ENCODE measurements at places on chromosomes 12 and 14. TPM values are rescaled to one million over a fixed set of nuclear protein-coding genes. Genes with fewer than 3 reads are reported as not detected.

GZMH gene
- polyA plus RNA-seq = not detected

GRCh38 chr12:124593851-124594401, 26.5 kb upstream of the NCOR2 start:
- H3K36me3 ChIP-seq = no peaks in the 10 kb centered on the region
- H3K4me3 ChIP-seq = no peak overlapping the region
- H3K27ac ChIP-seq = no peak overlapping the region
- no peaks in the 10 kb centered on the region for H3K4me1 ChIP-seq
- no peaks in the 10 kb centered on the region for H3K27me3 ChIP-seq

DNA sequence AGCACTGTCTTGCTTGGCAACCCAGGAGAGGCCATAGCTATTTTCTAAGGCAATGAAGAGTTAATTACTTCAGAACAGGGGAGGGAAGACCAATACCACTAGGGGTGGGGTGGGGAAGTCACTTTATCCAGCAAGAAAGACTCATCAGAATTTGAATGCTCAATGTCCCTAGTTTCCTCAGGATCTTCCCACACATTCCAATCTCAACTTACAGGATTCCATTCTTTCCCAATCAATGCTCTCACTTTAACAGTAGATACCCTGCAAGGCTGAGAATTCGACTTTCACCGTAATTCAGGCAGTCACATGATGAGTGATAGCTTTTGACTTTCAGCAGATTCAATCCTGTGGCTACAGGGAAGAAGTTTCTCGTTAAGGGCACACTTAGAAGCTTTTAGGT, 526.6 kb upstream of the SEL1L start:
- no peak overlapping the region for H3K4me3 ChIP-seq
- DNase-seq = no peak
- no peaks in the 10 kb centered on the region for H3K36me3 ChIP-seq
- no peak overlapping the region for H3K27ac ChIP-seq
- H3K27me3 ChIP-seq = no peaks in the 10 kb centered on the region
- H3K4me1 ChIP-seq = no peaks in the 10 kb centered on the region

GRCh38 chr12:48979602-48980388, 1.7 kb downstream of the WNT1 start:
- peaks cover 17% of the 10 kb centered on the region for H3K27me3 ChIP-seq
- peak overlapping the region; percentile 36 for H3K27ac ChIP-seq
- no peaks in the 10 kb centered on the region for H3K4me1 ChIP-seq
- peak; percentile 56 for DNase-seq
- no peaks in the 10 kb centered on the region for H3K36me3 ChIP-seq

FKBP11 gene
- polyA plus RNA-seq = 52.4 TPM

GRCh38 chr12:122895320-122895703, 612 bp downstream of the VPS37B start:
- H3K4me3 ChIP-seq = peak overlapping the region; percentile 96
- peaks cover 4% of the 10 kb centered on the region for H3K4me1 ChIP-seq
- peak; percentile 63 for DNase-seq
- peak overlapping the region; percentile 97 for H3K27ac ChIP-seq
- H3K27me3 ChIP-seq = no peaks in the 10 kb centered on the region

DNA sequence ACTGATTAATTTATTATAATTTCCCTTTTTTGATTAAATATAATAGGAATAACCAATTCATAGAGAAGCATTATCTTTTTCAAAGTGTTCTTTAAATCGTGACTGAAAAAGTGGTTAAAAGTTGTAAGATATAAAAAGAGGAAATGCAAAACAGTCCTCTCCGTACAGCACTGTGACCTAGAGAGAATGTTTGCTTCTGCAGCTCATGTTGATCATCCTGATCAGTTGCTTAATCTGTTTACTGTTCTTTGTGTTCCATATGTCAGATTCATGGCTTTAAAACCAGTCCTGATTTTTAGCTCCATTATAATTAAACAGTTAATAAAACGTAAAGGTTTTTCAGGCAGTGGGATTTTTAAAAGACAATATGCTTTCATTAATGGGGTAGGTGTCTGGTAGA, 4.7 kb downstream of the TTC8 start:
- H3K36me3 ChIP-seq = no peaks in the 10 kb centered on the region
- no peak overlapping the region for H3K27ac ChIP-seq
- no peaks in the 10 kb centered on the region for H3K27me3 ChIP-seq
- no peak overlapping the region for H3K4me3 ChIP-seq
- DNase-seq = no peak
- H3K4me1 ChIP-seq = no peaks in the 10 kb centered on the region

DNA sequence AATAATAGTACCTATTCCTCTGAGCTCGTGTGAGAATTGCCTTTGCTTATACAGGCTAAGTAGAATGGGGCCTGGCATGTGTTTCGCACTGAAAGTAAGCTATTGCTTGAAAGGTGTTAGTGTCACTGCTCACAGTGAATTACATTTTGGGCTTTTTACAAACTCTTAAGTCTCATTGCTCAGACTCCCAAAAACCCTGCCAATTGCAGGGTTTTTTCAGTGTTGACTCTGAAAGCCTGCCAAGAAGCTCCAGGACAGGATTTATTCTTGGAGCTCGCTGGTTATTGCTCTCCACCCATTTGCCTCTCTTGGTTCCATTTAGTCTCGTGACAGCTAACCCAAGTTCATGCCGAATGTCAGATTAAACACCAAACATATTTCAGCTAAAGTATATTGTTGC, 39.8 kb downstream of the NOPCHAP1 start:
- no peak overlapping the region for H3K4me3 ChIP-seq
- no peaks in the 10 kb centered on the region for H3K36me3 ChIP-seq
- no peaks in the 10 kb centered on the region for H3K4me1 ChIP-seq
- no peaks in the 10 kb centered on the region for H3K27me3 ChIP-seq

- peak within 1 kb of the TSS; percentile 92 for H3K27ac ChIP-seq
- no peaks in the 10 kb centered on the region for H3K36me3 ChIP-seq
- no peaks in the 10 kb centered on the region for H3K4me1 ChIP-seq
- H3K4me3 ChIP-seq = peak within 1 kb of the TSS; percentile 51
- no peaks in the 10 kb centered on the region for H3K27me3 ChIP-seq
These were observed at the start of gene LRRK2 for GRCh38 chr12:40224439-40225291. TSS of gene LRRK2 (plus strand) at chr12:40224997. CDS start at chr12:40225132, 135 bp downstream.

DNA sequence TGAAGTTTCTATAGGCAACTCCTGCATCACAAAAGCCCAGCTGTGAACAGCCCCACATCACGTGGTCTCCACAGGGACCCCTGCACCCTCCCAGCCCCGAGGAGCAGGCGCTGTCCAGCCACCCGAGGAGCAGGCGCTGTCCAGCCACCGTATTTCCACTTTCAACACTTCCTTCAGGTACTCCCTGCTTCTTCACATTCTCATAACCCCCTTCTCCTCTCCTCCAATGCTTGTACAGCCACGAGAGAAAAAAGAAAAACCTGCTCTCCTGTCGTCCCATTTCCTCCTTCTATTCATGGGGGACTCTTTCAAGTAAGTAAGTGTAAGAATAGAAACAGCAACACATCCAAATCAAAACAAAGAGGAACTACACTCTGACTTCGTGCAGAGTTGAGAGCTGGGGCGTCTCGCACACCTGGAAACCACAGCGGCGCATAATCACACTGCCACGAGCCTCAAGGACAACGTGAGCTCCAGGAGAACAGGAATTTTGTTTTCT, 11.9 kb downstream of the CDC42BPB start:
- no peaks in the 10 kb centered on the region for H3K27me3 ChIP-seq
- no peak overlapping the region for H3K4me3 ChIP-seq
- no peak overlapping the region for H3K27ac ChIP-seq
- peaks cover 31% of the 10 kb centered on the region for H3K36me3 ChIP-seq

ACSM4 gene
- not detected for polyA plus RNA-seq

DNA sequence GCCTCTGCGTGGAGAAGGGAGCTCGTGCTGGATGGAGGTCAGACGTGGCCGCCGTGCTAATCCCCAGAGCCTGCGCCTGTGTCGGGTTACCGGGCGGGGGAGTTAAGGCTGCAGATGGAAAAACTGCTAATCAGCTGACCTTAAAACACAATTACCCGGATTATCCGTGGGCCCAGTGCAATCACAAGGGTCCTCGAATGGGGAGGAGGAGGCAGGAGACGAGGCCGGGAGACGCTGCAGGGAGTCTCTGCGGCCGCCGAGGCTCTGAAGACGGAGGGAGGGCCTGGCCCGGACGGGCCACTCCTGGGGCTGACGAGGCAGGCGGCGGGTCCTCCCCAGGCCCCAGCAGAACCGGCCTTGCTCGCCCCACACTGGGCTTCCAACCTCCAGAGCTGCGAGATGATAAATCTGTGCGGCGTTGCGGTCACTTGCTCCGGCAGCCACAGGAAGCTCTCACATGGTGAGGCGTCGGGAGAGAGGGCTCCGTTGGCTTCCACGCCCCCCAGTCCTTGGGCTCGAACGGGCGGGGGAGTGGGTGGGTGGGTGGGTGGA, 32.9 kb upstream of the FBRSL1 start:
- no peaks in the 10 kb centered on the region for H3K4me1 ChIP-seq
- no peak overlapping the region for H3K4me3 ChIP-seq
- no peaks in the 10 kb centered on the region for H3K36me3 ChIP-seq
- H3K27ac ChIP-seq = no peak overlapping the region
- DNase-seq = no peak

DNA sequence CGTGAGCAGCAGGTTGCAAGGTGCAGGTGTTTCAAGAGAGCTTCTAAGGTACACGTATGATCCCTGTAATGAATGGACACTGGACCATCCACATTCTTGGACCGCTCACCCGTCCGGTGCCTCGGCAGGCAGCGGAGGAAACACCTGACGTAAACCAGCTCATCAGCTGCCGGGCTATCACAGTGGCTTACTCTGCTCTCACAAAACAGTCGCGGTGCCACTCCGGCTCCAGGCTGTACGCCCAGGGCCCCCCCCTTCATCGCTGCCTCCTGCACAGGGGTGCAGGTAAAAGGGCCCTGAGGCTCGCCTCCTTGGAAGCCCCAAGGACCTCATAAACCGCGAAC, 436 bp downstream of the VPS33A start:
- no peak for DNase-seq
- peak overlapping the region; percentile 96 for H3K27ac ChIP-seq
- H3K4me1 ChIP-seq = no peaks in the 10 kb centered on the region
- peak overlapping the region; percentile 72 for H3K4me3 ChIP-seq
- H3K36me3 ChIP-seq = no peaks in the 10 kb centered on the region

DNA sequence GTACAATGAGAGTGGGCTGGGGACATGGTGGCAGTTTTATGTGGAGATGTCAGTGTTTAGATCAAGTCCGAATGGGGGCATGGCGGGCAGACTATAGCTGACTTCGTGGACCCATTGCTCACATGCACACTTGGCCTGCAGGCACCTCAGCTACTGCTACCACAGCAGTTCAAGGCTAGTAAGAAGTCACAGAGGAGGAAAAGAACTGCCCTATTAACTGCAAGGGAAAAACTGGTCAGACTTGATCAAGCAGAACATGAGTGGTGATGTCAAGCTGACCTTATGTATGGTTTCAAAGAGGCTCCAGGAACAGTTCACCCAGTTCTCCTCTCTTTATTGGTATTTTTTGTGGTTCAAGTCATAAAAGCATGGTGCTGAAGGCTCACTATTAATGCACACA, 30.2 kb upstream of the FRS2 start:
- H3K27ac ChIP-seq = no peak overlapping the region
- H3K4me1 ChIP-seq = no peaks in the 10 kb centered on the region
- H3K27me3 ChIP-seq = no peaks in the 10 kb centered on the region
- H3K4me3 ChIP-seq = no peak overlapping the region
- no peak for DNase-seq

- H3K4me1 ChIP-seq = no peaks in the 10 kb centered on the region
- no peak for DNase-seq
- no peaks in the 10 kb centered on the region for H3K27me3 ChIP-seq
- H3K27ac ChIP-seq = no peak overlapping the region
- H3K4me3 ChIP-seq = peak overlapping the region; percentile 18
- no peaks in the 10 kb centered on the region for H3K36me3 ChIP-seq
These were observed 374 bp downstream of the CYP46A1 start for GRCh38 chr14:99684410-99684934.

RNF212B gene
- 0.45 TPM for polyA plus RNA-seq

GRCh38 chr14:65164068-65164824, 61.9 kb upstream of the MAX start:
- H3K27ac ChIP-seq = no peak overlapping the region
- no peaks in the 10 kb centered on the region for H3K36me3 ChIP-seq
- H3K4me3 ChIP-seq = no peak overlapping the region
- H3K27me3 ChIP-seq = no peaks in the 10 kb centered on the region
- H3K4me1 ChIP-seq = no peaks in the 10 kb centered on the region
- DNase-seq = peak; percentile 59

GCN1 gene
- polyA plus RNA-seq = 14.1 TPM

GRCh38 chr14:51938821-51939220, 50.5 kb upstream of the RTRAF start:
- H3K27ac ChIP-seq = no peak overlapping the region
- DNase-seq = no peak
- no peaks in the 10 kb centered on the region for H3K4me1 ChIP-seq
- H3K4me3 ChIP-seq = no peak overlapping the region
- no peaks in the 10 kb centered on the region for H3K27me3 ChIP-seq

GNB3 gene
- 5.5 TPM for polyA plus RNA-seq

GPR137C gene
- not detected for polyA plus RNA-seq

DNA sequence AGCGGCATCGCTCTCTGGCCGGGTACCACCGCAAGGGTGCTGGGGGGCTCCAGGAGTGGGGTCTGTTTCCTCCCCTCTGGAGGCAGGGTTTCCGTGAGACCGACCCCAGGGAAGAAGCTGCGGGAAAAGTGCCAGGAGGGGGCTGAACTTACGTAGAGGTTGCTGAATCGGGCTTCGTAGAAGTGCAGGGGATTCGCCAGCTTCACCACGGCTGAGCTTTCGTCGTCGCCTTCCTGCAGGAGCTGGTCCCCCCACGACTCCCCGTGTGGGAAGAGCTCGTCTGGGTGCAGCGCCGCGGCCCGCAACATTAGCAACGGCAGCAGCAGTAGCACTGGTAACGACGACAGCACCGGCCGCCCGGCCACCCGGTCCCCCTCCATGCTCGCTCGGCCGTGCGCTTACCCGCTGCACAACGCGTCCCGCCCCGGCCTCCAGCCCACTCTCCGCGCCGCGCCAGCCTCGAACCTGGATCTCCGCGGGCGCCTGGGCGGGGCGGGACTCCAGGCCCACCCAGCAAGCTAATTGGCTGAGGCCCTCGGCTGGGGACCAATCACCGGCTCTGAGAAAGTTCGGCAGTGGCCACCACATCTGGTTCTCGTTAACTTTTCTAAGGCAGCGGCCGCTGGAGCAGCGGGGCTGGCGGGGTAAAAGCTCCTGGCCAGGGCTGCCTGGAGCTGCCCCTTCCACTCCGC, at the start of gene NID2:
TSS of gene NID2 (minus strand) at position 445 of the 692 bp plus-strand sequence. CDS start at position 380, 65 bp downstream.
- H3K27me3 ChIP-seq = peaks cover 19% of the 10 kb centered on the region
- H3K27ac ChIP-seq = peak within 1 kb of the TSS; percentile 52
- peak within 1 kb of the TSS; percentile 59 for H3K4me3 ChIP-seq
- H3K36me3 ChIP-seq = no peaks in the 10 kb centered on the region
- peak; percentile 62 for DNase-seq

- no peak overlapping the region for H3K4me3 ChIP-seq
- no peaks in the 10 kb centered on the region for H3K4me1 ChIP-seq
- H3K36me3 ChIP-seq = no peaks in the 10 kb centered on the region
- H3K27me3 ChIP-seq = no peaks in the 10 kb centered on the region
These were observed 131.2 kb downstream of the SCARB1 start for GRCh38 chr12:124732275-124733075.

DNA sequence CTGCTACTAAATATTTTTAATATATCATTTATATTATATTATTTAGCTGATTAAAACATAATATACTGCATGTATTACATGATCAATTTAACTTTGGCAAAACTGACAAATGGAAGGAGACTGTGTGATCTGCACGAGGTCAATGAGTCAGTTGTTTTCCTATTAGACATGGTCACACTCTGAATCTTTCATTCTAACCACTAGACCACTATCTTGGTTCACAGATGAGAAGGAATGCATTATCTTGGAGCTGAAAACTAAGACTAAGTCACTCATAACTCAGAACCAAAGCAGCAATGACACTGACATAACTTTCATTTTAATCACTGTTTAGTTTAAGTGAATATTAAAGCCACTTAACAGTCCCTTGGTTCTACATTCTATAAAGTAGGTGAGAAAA, 37.4 kb downstream of the GNPTAB start:
- no peaks in the 10 kb centered on the region for H3K27me3 ChIP-seq
- DNase-seq = no peak
- no peak overlapping the region for H3K4me3 ChIP-seq
- H3K27ac ChIP-seq = no peak overlapping the region
- H3K36me3 ChIP-seq = no peaks in the 10 kb centered on the region

Measured in small intestine (tissue), 16 donors.